NCI-H1092 (cell line): ENCODE measurements at places on chromosomes 6 and 20.

DNA sequence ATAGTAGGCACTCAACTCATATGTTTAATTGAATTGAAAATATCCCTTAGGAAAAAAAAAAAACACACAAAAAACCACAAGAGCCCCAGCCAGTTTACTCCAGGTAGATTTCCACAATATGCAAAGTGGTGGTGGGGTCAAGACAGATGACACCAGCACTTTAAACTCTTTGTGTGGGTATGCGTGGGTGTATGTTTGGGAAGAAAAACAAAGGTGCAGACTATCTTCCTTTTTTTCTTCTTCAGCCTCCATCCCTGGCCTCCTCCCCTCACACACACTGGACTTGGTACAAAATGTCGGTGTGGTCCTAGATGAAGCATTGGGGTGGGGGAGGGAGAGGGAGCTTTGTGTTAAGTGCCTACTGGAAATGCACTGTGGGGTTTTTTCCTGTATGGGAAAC lies 42.2 kb upstream of the CDKAL1 start:
- DNase-seq = no peak

DNA sequence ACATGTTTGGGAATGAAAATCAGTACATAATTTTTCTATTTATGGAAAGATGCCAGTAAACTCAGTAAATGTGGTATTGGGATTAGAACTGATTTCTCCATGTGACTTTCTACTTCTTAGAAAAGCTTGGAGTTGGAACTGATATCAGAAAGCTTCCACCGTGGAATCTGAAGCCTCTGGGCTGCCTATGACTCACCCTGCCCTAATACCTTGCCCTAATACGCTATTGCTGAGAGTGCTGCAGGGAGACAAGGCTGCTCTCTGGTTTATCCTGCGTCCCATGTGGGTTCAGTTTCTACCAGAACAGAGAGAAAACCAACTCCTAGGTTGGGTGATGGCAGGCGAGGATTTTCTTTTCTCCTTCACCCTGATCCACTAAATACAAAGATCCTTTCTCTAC lies 3.3 kb upstream of the STMND1 start:
- no peak for DNase-seq

DNA sequence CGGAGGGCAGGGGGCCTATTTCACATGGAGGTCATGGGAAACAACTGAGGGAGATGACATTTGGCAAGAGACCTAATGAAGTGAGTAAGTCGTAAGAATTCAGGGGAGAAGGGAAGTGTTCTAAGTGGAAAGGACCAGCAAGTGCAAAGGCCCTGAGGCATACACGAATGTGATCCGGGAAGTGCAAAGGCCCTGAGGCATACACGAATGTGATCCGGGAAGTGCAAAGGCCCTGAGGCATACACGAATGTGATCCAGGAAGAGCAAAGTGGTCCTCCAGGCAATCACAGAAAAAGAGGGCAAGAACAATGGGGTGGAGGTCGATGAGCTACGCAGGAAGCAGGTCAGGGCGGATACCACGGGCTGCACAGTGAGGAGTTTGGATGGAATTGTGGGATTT lies 24.2 kb upstream of the EXOC2 start:
- no peak for DNase-seq

- DNase-seq = no peak
Measured at GRCh38 chr6:7431313-7431673, 41.7 kb downstream of the RIOK1 start.

GRCh38 chr20:38222231-38222922 lies 38.2 kb downstream of the KIAA1755 start:
- peak; percentile 29 for DNase-seq

DNA sequence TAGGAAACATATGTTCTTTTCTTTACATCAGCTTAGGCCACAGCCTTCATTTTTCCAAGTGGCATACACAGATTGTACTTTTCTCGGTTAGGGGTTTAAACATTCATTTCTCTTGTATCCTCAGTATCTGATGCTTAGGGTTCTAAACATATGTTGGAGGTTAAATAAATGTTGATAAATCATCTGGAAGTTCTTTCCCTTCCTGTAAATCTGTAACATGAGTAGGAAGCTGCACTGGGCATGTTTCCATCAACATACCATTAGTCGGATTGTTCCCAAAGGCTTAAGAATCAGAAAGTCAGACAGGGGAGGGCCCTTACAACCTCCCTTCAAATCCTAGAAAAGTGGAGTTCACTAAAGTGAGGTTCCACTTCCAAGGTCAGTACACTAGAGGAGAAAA lies 54.8 kb upstream of the BCLAF1 start:
- no peak for DNase-seq

- DNase-seq = no peak
Measured at GRCh38 chr20:50144362-50144761, 9.2 kb downstream of the PEDS1 start.

- no peak for DNase-seq
Measured at GRCh38 chr6:22656706-22657351, 87.5 kb downstream of the HDGFL1 start.

DNA sequence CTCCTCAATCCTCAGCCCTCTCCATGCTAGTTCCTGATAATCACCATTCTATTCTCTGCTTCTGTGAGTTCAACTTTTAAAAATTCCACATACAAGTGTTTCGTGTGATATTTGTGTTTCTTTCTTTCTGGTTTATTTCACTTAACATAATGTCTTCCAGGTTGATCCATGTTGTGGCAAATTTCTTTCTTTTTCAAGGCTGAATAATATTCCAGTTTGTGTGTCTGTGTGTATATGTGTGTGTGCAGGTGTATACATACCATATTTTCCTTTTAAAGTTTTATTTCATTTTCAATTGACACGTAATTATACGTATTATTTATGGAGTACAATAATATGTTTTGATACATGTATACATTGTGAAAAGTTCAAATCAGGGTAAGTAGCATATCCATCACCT lies 19.8 kb upstream of the SF3B5 start:
- no peak for DNase-seq

- no peak for DNase-seq
Measured at GRCh38 chr6:16397623-16398022, 159.2 kb downstream of the GMPR start.

GRCh38 chr20:40293740-40294139 lies 395.3 kb downstream of the MAFB start:
- peak; percentile 7 for DNase-seq

- no peak for DNase-seq
Measured at GRCh38 chr6:1412901-1413300, 23.5 kb downstream of the FOXF2 start.

GRCh38 chr6:129135451-129135850 lies 252.5 kb downstream of the LAMA2 start:
- DNase-seq = no peak

DNA sequence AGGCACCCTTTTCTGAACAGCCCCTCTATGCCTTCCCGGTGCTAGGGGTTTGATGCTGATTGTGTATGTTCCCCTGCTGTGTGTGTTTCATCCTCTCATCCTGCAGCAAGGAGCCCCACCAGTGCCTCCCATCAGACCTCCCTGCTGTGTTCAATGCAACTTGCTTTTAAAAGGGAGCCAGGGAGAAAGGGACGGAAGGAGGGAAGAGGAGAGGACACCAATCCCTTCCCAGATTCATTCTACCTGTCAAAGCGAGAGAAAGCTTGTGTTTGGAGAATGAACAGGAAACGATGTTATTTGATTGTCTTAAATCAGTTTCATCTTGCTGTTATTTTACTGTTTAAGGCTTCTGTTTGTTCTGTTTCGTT lies 259.2 kb downstream of the ADGB start:
- peak; percentile 30 for DNase-seq

DNA sequence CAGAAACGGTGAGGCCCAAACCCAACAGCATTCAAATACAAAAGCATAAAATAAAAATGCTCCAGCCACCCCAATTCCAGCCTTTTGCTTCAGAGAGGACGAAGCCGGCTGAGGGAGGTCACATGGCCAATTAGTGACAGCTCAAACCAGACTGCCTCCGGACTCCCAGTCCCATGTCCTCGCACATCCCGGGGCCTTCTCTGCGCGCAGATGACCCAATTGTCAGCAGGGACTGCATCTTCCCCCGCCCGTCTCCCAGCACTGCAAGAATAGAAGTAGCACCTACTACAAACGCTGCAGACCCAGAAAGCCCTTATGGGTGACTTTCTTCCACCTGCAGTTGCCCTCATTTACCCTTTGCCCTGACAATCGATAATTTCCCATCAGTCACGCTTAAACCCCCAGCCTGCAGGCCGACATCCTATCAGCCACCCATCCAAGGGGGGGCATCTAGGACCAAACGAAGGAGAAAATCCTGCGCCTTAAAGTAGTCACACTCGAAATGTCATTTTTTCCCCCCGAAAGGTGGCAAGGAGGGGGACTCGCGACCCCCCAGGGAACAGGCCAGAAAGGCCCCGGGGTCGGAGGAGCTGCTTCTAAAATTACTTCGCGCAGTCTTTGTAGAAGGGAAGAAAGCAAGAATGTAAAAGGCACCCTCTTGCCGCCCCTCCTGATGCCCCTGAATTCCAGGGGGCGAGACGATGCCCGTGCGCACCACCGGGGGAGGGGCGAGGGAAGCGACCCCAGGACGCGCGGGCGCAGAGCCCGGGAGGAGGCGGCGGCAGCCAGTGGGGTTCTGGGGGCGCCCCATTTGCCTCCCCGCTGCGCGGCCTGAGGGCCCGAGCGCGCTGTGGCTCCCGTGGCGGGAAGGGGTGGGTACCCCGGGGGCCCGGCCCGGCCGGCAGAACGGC lies 792 bp downstream of the SLC23A2 start:
- no peak for DNase-seq

GRCh38 chr6:72972579-72972978 lies 252.7 kb downstream of the KHDC1L start:
- DNase-seq = peak; percentile 30

DNA sequence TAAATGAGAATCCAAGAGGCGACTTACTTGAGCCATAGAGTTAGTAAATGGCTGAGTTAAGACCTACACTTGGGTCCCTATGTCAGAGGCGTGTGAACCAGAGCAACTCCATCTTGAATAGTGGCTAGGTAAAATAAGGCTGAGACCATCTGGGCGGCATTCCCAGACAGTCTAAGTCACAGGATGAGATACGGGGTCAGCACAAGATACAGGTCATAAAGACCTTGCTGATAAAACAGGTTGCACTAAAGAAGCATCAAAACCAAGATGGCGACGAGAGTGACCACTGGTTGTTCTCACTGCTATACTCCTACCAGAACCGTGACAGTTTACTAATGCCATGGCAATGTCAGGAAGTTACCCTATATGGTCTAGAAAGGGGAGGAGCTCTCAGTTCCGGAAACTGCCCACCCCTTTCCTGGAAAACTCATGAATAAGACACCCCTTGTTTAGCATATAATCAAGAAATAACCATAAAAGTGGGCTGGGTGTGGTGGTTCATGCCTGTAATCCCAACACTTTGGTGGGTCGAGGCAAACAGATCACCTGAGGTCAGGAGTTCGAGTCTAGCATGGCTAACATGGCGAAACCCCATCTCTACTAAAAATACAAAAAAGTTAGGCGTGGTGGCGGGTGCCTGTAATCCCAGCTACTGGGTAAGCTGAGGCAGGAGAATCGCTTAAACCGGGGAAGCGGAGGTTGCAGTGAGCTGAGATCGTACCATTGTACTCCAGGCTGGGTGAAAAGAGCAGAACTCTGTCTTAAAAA lies 43.9 kb upstream of the EEF1A1 start:
- DNase-seq = no peak

DNA sequence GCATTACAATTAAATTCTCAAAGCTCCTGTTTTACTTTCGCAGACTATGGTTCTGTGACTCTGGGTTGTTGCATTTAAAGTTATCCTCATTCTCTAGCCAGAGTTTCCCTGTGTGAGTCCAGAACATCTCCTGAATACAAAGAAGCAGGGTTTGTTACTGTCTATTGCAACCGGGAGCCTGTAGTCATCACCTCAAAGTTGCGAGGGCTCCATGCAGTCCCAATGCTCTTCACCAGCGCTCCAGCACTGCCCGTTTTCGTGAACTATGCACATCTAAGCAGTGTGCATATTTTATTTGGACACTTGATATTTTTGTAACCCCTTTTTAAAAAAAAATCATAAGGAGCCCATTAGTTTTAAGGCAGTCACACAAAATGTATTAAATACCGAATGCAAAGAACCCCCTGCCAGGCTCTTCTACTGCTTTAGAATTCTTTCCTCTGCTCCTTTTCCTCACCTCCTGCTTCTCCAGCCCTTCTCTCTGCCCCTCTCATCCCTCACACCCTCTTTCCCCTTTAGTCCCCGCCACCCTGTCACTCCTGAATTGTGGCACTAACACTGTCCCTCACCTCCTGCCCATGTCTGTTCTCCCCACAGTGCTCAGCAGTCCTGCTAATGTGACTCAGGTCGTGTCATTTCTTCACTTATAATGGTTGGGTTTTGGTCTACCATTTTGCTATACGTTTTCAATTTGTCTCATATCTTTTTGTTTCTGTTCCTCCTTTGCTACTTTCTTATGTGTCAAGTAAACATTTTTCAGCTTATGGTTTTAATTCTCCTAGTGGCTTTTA lies 1.1 kb upstream of the HLA-C start:
- no peak for DNase-seq

GRCh38 chr20:54559890-54560289 lies 84.5 kb downstream of the DOK5 start:
- DNase-seq = no peak

GRCh38 chr6:98841621-98842341 lies 7.4 kb downstream of the POU3F2 start:
- DNase-seq = no peak

GRCh38 chr6:79864421-79864820 lies 82.9 kb downstream of the ELOVL4 start:
- no peak for DNase-seq

DNA sequence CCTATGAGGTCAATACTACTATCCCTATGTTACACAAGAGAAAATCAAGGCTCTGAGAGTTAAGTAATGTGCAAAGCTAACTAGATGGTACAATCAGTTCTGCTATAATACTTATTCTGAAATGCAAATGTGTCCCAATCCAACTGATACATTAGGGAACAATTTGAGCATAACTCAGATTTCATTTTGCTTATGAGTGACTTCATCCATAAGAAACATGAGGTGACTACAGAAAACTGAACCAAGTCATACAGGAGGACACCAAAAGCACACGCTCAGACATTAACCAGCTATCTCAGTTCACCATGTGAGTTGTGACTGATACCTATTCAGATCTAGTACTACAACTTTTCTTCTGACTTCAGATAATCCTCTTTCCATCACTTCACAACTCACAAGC lies 179.9 kb upstream of the RUNX2 start:
- DNase-seq = no peak

DNA sequence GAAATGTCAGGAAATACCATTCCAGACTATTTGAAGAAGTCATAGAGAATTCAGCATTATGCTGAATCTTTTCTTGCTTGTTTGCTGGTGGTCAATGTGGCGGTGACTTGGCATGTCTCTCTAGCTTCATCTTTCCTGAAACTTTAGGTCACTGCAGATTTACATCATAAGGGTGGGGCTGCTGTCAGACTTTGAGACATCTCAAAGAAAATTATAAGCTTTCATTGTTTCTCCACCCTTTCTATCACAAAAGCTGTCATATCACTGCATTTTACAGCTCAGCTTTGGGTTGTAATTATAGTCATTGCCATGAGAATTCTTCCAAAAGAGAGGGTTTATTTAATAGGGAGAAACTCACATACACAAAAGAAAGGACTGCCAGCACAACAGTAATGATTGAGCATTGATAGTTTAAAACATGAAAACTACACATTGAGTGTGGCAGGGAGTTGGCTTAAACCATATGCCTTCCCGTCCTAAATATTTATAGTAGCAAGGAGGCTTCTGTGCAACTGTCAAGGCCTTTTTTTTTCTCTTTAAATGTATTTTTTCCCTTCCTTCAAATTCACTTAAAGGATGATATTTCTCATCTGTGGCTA lies 44.7 kb upstream of the LRRC1 start:
- DNase-seq = no peak
